ENCODE measurements at places on chromosomes 1 and 21.
A peak's percentile ranks its signal among the peaks of the same experiment; 100 is the strongest.

DNA sequence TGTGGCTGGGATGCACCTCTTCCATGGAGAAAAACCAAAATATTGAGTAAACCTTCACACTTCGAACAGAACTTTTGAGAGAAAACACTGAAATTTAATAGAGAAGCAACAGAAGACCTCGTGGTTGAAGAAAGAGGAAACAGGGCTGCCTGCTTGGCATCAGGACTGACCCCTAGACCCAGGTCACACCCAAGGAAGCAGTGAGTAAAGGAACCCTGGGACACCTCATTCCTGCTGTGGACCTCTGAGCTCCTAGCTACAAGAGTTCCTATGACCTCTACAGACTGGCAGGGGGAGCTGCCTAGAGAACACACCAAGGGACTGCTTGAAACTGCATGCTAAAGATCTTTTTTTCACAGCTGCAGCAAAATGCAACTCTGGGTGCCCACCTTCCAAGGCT is 67.8 kb downstream of the FASLG start:
- no peak for DNase-seq

DNA sequence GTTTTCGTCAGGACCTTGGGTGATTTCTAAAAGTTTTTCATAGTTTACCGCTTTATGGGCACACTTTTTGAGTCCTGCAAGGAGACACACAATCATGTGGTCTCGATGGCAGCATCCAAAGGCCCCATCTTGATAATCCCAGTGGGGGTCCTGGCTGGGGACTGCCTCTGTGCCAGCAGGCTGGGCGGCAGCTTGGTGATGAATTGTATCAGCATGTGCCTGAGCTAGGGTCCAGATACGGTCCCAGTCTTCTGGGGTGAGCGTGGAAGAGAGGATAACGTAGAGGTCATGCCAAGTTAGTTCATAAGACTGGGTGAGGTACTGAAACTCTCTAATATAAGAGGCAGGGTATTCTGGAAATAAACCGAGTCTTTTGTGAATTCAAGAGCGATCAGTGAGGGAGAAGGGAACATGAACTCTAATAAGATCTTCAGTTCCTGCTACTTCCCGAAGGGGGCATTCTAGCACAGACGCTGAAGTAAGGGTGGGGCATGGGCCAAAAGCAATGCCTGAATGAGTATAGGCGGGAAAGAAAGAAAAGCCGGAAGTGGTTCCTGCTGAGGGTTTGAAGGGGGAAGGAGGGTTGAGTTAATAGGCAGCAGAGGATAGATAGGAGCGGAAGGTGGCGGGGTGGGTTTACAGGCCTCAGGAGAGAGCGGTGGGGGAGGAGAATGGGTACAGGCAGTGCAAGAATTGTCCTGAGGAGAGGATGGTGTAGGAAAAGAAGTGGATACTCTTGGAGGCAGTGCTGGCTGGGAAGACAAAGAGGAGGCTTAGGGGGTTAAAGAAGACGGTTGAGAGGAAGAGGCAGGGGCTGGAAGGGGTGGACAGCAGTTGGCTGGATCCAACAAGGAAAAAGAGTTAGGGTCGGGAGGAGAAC is 1.6 kb downstream of the ERVH48-1 start:
- DNase-seq: peak; percentile 91

- DNase-seq: no peak
These were observed 65.2 kb downstream of the BCAR3 start for GRCh38 chr1:93616221-93616995.

DNA sequence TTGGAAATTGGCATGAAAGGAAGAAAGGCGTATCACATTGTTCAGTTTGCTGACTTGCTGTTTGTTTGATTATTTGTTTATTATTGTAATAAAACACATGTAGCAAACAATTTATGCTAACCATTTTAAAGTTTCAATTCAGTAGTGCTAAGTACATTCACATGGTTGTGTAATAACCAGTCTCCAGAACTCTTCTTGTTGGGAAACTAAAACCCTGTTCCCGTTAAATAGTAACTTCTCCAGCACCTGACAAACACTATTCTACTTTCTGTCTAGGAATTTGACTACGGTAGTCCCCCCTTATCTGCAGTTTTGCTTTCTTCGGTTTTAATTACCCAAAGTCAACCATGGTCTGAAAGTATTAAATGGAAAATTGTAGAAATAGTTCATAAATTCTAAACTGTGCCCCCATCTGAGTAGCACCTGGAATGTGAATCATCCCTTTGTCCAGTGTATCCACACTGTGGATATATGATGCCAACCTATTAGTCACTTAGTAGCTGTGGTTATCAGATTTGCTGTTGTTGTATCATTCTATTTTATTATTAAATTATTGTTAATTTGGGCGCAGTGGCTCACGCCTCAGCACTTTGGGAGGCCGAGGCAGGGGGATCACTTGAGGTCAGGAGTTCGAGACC is 5.5 kb downstream of the MORC3 start:
- DNase-seq: no peak

GRCh38 chr21:22961258-22961657 is 1963.0 kb downstream of the NCAM2 start:
- DNase-seq: no peak

DNA sequence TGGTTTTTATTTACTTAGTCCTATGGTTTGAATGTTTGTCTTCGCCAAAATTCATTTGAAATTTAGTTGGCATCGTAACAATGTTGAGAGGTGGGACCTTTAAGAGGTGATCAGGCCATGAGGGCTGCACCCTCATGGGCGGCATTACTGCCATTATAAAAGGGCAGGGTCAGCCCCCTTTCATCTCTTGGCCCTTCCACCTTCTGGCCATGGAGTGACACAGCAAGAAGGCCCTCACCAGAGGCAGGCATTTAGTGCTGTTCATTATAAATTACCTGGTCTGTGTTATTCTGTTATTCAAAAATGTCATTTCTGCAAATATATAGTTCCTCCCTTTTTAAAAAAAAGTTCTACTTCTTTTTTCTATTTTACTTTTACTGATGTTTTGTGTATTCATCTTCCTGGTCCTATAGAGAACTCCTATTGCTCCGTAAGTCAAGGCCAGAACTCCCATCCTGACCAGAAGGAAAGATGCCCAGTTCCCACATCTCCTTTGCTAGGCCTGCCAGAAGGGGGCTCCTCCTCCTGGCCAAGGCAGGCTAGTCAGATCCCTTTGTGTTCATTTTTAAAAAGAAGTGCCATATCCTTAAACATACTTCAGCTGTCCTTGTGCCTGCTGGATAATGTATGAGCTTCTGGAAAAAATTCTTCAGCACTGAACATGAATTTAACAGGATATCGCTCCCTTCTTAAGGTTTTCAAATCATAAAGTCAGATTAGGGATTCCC is 10.0 kb upstream of the LBR start:
- DNase-seq: no peak

DNA sequence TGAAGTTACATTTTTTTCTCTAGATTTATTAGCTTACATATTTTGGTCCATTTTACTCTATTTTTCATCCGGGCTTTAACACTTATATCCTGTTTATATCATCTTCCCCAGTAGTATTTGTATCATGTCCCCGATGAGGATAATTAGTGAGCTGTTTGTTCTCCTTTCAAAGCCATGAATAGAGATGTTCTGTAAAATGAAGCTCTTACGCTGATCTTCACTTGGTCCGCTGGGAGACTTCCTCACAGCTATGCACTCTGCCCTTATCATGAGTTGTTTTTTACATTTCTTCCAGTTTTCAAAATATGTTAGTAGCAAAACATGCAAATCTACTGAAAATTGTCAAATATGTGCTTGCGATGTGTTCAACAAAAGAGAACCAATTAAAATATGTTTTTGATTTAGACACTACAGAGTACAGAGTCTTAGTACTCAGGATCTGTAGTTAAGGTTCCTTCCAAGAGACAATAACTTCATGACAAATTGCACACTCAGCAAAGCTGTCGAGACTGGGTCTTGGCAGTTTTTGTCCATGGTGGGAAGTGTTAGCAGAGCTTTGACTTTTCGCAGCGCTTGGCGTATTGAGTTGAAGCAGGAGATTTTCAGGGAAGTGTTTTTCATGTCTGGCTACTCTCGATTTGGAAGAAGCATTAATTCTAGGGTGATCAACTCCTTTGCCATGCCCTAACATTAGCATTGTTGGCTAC is 292.0 kb upstream of the ADAMTS5 start:
- no peak for DNase-seq

DNA sequence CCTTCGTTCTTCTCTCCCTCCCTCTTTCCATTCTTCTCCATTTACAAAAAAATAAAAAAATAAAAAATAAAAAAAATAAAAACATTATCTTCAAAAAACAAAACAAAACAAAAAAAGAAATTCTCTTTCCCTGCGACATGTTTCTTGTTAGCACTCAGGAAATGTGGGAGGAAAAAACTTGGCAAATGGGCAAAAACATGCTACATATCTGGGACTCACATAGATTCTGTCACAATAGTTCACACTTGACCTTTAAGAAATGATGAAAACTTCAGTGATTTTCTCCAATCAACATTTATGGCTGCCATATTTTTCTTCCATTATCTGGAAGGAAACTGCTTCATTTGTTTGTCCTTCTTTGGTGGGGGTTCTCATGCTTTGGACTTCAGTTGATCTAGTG is 109.3 kb downstream of the PRKAB2 start:
- DNase-seq: no peak

- DNase-seq: peak; percentile 63
These were observed 1.7 kb upstream of the ZBTB18 start for GRCh38 chr1:244049162-244050013.

Data from HTR-8/SVneo (cell line).